ENCODE measurements at places on chromosomes 12 and 14.
A peak's percentile ranks its signal among the peaks of the same experiment; 100 is the strongest.

- DNase-seq: no peak
Observed at GRCh38 chr14:99946652-99947489, 118.4 kb upstream of the EVL start.

- DNase-seq: no peak
Observed at GRCh38 chr12:6069437-6070093, 54.9 kb downstream of the VWF start.

DNA sequence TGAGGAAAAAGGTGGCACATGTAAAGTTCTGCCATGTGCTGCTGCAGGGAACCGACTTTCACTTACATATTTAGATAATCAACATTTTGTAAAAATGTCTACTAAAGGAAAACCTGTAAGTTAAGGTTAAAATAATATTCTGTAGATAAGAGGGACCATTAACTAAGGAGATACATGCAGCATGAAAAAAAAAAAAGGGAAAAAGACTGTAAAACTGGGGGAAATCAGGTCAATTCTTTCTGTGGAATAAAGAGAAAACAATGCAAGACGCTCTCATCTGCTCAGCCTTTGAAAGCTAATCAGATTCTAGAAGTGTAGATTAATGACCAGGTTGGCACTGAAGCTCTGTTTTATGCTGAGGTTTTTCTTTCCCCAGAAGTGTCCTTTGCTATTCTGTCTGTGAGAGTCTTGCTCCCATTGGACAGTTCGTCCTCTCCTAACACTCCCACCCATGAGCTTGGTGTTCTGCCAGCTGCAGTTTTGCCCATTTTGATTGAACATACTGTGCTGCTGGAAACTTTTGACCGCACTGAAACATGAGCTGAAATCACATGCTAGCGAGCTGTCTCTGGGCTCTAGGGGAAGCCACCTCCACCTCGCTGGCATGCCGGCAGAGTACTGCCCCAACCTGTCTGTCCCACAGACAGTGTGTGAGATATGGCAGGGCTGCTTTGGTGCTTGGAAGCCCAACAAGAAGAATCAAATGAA, 39.7 kb downstream of the PPTC7 start:
- DNase-seq: peak; percentile 88

DNA sequence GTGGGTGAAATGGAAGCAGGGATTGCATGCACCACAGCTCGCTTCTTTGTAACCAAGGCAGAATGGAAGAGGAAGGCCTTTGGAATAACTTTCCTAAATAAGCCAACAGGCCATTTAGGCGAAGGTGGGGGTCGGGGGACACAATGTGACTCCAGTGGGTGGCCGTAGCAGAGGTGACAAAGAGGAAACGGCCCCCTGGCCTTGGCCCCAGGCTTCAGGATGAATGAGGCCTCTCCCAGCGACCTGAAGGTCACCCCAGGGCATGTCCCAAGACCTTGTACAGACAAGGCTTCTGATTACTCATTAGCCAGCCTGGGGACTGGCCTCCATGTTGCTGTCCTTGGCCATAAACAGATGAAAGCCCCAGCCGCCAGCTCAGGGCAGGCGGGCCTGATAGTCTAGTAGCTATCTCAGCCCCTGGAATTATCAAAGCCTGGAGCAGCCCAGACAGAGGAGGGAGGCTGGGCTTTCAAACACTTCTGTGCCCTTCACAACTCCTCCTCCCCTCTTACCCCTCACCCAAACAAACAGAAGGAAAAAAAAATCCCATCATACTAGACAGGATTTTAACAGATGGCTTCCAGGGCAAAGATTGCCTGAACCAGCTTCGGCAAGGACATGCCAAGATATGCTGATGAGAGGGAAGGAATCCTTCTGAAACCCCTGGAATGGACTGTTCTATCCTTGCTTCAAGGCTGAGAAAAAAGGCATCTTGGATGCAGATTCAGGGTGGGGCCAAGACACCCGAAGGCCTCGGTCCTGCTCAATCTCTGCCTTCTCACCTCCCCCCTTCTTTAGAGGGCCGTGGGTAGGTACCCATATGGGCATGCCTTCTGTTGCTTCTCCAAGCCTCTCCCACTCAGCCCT, 142.3 kb upstream of the PARP11 start:
- no peak for DNase-seq

GRCh38 chr14:95389471-95390011, 69.8 kb upstream of the CLMN start:
- DNase-seq: peak; percentile 83

DNA sequence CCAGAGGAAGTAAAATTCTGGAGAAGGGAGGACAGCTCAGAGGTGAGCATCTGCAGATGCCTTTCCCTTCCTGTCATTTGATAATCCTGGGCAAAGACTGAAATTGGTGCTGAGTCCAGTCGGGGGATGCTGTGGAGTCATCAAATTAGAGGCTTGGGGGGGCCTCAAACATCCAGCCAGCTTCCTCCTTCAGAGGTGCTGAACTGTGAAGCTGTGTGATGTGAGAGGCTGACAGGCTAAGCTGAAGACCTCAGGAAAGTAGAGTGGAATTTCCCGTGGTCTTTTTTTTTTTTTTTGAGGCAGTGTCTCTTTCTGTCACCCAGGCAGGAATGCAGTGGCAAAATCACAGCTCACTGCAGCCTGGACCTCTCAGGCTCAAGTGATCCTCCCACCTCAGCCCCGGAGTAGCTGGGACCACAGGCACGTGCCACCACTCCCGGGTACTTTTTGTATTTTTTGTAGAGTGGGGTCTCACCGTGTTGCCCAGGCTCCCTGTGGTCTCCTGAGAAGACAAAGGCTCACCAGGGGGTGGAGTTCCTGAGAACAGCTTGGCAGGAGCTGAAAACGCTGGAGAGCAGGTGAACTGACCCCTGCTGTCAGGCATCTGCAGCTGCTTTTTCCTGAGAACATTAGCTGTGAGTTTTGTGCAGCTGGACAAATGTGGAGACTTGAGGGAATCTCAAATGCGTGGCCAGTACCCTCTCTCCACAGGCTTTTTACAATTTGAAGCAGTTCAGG, 6.1 kb upstream of the TCL1B start:
- DNase-seq: no peak

DNA sequence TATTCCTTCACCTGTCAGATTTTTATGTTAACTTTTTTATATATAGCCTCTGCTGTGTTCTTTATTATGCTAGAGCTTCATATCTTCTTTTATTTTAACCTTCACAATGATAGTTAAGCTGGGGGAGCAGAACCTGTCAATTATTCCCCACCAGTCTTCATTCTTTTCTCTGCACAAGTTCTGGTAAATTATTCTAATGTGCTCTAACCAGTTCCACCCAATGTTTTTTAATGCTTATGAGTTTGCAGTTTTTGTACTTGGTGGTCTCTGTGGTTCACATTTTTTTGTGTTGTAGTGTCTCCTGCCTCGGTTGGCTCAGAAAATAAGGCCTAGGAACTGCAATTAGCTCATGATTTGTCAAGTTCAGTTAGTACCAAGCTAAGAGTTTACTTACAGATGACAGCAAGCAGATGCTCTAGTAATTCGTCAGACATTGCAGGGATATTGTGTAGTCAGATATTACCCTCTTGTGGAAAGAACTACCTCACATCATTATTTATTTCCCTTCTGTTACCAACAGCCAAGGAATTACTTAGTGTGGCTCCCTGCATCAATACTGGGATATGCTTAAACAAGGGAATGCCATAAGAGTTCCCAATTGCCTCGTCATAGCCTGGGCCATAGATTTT, 14.5 kb downstream of the DYRK2 start:
- DNase-seq: no peak

DNA sequence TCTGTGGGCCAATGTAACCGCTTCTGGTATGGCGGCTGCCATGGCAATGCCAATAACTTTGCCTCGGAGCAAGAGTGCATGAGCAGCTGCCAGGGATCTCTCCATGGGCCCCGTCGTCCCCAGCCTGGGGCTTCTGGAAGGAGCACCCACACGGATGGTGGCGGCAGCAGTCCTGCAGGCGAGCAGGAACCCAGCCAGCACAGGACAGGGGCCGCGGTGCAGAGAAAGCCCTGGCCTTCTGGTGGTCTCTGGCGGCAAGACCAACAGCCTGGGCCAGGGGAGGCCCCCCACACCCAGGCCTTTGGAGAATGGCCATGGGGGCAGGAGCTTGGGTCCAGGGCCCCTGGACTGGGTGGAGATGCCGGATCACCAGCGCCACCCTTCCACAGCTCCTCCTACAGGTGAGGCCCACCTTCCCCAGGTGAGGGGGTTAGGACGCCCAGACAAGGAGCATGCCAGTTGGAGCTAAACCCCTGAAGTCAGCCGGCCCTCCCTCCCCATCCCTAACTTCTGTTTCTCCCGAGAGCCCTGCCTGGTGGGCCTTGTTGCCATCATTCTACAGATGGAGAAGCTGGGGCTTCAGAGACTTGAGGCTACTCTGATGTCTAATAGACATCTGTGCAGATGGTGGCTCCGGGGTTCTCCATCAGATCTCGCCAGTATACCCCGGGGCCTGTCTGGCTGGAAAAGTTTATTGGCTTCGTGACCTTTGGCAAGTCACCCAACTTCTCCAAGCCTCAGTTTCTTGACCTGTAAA, 25.3 kb downstream of the PAPLN start:
- no peak for DNase-seq

- no peak for DNase-seq
Observed at GRCh38 chr14:100402631-100403030, 79.5 kb downstream of the SLC25A47 start.

- DNase-seq: no peak
Observed at GRCh38 chr14:58401587-58401986, 5.9 kb downstream of the TOMM20L start.

GRCh38 chr14:43204816-43205215, 1302.3 kb downstream of the FSCB start:
- no peak for DNase-seq

- DNase-seq: no peak
Observed at GRCh38 chr14:38567703-38568102, 311.8 kb upstream of the CLEC14A start.

GRCh38 chr14:92164958-92165357, 43.2 kb downstream of the CPSF2 start:
- DNase-seq: no peak

DNA sequence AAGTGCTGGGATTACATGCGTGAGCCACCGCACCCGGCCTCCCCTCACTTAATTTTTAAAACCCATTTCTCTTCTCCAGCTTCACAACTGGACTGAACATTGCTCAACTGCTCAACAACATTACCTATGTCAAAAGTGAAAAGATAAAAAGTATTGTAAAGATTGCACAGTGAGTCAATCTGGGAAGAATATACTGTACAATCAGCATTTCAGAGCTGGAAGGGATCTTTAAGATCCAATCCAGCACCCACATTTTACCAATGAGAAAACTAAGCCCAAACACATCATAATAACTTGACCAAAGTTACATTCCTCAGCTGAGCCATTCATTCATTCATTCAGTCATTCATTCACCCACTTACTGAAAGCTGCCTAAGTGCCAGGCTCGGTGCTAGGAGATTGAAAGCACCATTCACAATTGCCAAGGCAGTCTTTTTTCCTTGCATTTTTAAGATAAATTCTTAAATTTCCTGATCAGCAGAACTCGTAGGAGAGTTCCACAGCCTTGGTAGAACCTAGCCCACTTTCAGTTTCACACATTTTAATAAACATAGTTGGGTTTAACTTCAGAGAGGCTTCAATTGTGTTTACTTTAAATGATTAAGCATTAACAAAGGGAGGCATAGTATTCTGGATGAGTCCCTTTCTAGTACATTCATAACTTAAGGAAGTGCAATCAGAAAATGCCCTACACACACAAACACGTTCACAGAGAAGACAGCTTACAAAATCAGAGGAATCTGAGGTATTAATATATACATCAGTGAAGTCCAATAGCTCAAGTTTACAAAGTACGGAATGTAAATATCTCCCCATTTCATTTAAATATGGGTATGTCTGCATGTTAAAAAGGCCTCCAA, 3.0 kb downstream of the GALNT4 start:
- DNase-seq: no peak

DNA sequence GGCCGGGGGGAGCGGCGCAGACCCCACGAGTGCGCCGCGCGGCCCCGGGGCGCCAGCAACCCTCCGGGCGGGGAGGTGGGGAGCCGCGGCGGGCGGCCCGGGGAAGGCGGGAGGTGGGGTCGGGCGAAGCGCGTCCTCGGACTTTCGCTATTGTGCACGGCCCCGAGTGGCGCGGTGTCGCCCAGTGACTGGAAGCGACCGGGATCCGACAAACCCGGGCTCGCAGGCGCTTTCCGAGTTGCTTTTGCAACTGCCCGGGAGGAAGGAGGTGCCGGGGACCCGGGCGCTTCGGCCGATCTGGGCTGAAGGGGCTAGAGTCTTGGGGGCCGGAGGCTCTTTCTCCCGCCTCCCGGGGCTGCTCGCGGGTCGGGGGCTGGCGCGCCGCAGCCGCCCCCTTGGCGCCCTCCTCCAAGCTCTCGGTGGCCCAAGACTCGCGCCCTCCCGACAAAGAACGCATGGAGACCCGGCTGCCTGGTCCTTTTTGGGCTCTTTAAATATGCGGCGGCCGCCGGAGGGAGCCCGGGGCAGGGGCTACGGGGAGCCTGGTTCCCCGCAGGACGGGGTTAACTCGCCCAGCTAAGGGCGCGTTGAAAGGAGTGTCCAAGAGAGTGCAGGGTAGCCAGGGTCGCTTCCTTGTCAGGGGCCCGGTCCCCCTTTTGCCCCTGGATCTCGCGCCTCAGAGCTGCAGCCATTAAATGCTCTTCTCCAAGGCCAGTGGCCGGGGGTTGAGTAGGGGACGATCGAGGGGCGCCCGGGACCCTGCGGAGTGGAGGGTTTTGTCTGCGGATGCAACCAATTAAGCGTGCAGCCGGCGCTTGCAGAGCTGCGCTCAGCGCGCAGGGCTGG, 1.4 kb downstream of the HMGA2 start:
- peak; percentile 63 for DNase-seq
